ENCODE measurements at places on chromosomes 11 and 22.

GRCh38 chr11:64644647-64645275 is 53.7 kb downstream of the SLC22A12 start:
- H3K36me3 ChIP-seq, result no peaks in the 10 kb centered on the region
- H3K27ac ChIP-seq, result no peak overlapping the region
- H3K4me3 ChIP-seq, result no peak overlapping the region
- DNase-seq, result no peak

DNA sequence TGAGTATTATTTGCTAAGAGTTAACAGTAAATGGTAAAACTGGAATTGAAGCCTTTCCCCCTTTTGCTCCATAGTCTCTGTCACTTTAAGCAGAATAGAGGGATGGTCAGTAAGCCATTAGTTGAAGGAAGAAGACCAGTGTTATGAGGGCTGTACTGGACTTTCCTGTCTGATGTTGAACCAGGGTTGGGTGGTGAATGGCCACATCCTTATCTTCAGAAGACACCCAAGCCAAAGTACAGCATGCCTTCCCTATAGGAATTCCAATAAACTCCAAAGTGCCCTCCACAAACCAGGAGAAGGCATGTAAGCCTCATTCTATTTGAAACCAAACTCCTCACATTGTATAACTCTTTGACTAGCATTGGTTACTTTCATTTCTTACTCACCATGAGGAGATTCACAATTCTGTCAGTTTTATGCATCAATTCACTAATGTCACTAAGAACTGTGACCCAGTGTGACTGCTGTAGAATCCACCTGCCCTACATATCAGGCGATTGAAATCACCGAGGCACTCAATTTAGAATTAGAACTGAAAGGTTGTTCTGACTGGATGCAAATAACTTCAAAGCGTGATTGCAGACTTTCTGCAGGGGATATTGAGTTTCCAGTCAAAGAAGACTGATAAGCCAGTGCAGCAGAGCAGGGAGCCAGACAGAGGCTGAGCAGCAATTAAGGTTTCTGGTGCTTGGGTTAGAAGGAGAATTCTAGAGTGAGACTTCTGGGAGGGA is 107.1 kb upstream of the DDI1 start:
- H3K4me3 ChIP-seq, result no peak overlapping the region
- H3K27me3 ChIP-seq, result no peaks in the 10 kb centered on the region
- DNase-seq, result no peak
- no peak overlapping the region for H3K27ac ChIP-seq

DNA sequence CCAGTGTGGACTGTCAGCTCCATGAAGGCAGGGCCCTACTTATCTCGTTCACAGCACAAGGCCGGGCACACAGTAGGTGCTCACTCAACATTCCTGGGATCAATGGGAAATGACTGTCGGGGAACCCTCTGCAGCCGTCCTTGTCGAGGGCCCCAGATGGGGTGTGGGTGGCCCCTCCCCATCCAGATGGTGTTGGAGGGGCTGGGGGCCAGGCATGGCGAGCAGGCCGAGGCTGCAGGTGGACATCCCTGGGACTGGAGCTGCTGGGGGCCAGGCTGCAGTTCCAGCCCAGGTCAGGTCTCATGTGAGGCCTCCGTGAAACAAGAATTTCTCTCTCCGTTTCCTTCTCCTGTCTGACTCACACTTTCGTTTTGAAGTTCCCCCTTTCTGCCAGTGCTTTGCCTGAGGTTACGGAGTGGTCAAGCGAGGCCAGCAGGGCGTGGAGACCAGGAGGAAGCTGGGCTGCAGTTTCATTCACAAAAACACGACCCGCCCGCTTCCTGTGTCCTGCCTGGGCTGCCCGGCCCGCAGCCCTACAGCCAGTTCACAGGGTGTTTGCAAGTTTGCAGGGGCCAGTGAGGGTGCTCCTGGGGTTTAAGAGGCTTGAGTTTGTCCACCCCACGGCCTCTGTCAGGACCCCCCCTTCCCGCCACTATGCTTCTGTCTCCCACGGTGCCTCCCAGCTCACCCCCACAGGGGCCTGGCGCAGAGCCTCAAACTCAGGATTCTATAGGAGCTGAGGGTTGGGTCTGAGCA is 4.5 kb downstream of the MYEOV start:
- no peak overlapping the region for H3K4me3 ChIP-seq
- no peaks in the 10 kb centered on the region for H3K27me3 ChIP-seq
- H3K27ac ChIP-seq, result no peak overlapping the region
- no peaks in the 10 kb centered on the region for H3K36me3 ChIP-seq
- H3K4me1 ChIP-seq, result peaks cover 28% of the 10 kb centered on the region

DNA sequence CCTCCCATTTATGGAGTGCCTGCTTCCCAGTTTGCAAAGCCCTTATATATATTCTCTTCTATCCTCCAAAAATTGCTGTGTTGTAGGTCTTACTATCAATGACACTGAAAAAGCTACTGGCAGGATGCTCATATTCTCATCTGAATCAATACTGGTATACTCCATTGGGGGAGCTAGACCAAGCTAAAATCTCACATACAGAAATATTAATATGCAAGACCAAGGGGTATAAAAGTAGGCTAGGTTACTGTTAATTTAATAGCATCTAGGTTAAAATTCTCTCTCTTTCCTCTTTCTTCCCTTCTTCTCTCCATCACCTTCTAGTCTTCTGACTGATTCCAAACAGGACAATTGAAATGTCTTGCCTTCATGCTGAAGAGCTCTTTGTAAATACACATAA is 17.1 kb upstream of the BDNF start:
- H3K27me3 ChIP-seq, result no peaks in the 10 kb centered on the region
- no peak overlapping the region for H3K27ac ChIP-seq
- no peak overlapping the region for H3K4me3 ChIP-seq
- no peak for DNase-seq
- no peaks in the 10 kb centered on the region for H3K4me1 ChIP-seq

GRCh38 chr11:69299023-69299461 is 5.1 kb downstream of the MYEOV start:
- no peak overlapping the region for H3K27ac ChIP-seq
- peaks cover 28% of the 10 kb centered on the region for H3K4me1 ChIP-seq
- no peak overlapping the region for H3K4me3 ChIP-seq
- no peaks in the 10 kb centered on the region for H3K36me3 ChIP-seq

DNA sequence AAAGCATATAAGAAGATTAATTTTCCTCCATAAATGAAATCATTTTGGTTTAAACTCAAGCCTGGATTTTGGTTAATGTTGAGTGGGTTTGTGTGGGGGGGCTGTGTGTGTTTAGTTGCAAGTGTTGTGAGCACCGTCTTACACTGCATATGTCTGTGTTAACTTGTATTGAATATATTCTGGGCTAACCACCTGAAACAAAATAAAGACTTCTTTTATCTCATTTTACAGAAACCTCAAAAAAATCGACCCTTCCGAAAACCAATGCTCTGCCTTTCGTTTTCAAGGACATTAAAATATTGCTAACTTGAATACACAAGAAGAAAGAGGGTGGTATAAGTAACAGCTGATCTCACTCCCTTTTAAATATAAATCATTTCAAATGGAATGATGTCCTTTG is 192.2 kb upstream of the BLID start:
- H3K27ac ChIP-seq, result no peak overlapping the region
- no peak overlapping the region for H3K4me3 ChIP-seq
- no peaks in the 10 kb centered on the region for H3K36me3 ChIP-seq
- H3K4me1 ChIP-seq, result no peaks in the 10 kb centered on the region

- no peaks in the 10 kb centered on the region for H3K4me1 ChIP-seq
- no peak overlapping the region for H3K27ac ChIP-seq
- no peaks in the 10 kb centered on the region for H3K36me3 ChIP-seq
- no peaks in the 10 kb centered on the region for H3K27me3 ChIP-seq
- H3K4me3 ChIP-seq, result no peak overlapping the region
- no peak for DNase-seq
These were observed 132.7 kb upstream of the SESN3 start for GRCh38 chr11:95363708-95364107.

DNA sequence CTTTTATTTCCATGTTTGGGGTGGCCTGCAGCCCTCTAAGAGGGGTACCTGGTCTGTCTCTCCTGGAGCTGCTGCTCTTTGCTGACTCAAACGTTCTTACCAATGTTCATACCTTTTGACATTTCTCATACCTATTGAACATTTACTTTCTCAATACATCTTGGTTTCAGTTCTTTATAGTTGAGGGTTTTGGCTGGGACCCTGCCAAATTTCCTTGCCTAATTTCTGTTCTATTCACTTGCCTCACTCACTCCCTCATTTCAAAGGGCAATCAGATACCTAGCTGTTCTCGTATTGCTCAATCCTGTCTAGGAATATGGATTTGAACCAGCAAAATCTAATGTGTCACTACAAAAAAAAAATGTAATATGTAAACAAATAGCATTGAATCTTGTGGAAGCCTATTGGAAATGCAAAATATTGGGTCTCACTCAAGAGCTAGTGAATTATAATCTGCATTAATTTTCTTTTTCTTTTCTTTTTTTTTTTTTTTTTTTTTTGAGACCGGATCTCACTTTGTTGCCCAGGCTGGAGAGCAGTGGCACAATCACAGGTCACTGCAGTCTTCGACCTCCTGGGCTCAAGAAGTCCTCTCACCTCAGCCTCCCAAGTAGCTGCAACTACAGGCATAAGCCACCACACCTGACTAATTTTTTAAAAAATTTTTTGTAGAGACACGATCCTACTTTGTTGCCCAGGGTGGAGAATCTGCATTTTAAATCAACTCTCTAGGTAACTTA is 7.5 kb downstream of the OR6M1 start:
- DNase-seq, result no peak
- H3K4me1 ChIP-seq, result no peaks in the 10 kb centered on the region
- H3K4me3 ChIP-seq, result no peak overlapping the region
- H3K27me3 ChIP-seq, result no peaks in the 10 kb centered on the region

GRCh38 chr11:501001-501682 is 5.9 kb downstream of the RNH1 start:
- DNase-seq, result no peak
- no peak overlapping the region for H3K4me3 ChIP-seq
- no peak overlapping the region for H3K27ac ChIP-seq
- H3K4me1 ChIP-seq, result peaks cover 18% of the 10 kb centered on the region

DNA sequence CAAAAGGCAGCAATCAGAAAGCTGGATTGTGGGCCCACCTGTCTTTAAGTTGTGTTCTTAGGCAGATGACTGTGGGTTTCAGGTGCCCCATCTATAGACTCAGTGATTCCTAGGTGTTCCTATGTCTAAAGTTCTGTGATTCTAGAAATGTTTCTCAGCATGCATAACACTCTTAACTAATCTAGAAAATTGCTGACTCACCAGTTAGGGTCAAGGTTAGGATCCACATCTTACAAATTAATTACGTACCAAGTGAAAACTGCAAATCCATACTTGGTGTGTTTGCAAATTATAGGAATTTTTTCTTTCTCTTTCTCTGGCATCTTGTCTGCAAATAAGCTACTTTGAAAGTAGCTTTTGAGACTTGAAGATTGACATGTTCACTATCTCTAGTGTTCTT is 7.7 kb downstream of the CECR2 start:
- no peak for DNase-seq
- no peak overlapping the region for H3K27ac ChIP-seq
- no peaks in the 10 kb centered on the region for H3K4me1 ChIP-seq
- H3K27me3 ChIP-seq, result peaks cover 5% of the 10 kb centered on the region

DNA sequence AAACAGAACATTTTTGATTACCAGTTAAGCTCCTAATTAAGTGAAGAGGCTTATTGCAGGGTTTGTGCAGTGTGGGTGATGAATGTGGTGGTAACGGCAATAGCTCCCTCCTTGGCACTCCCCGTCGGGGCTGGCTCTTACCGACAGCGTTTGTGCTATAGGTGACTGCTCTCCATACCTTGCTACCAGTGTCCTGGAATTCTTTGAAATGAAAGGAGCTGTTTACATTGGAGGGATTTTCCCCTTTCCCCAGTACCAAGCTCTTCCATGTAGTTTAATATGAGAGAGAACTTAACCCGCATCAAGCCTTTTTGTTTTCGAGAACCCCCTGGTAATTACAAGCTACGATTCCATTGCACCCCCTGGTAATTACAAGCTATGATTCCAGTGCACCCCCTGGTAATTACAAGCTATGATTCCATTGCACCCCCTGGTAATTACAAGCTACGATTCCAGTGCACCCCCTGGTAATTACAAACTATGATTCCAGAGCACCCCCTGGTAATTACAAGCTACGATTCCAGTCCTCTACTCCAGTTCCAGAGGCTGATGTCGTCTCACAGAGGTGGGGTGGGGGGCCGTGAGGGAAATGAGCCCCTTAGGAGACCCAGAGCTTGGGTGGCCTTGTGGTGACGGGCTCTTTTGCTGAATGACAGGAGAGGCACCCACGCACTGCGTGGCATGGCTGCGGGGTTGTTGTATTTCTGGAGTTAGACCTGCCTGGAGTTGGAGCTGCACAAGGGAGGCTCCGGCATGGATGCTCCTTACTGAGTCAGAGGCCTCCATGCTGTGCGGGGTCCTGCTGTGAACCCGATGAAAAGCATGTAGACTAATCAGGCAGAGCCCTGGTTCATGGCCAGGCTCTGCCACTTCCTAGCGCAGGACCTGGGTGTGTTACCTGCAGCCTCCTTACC is 205.3 kb downstream of the TBC1D22A start:
- H3K4me1 ChIP-seq, result no peaks in the 10 kb centered on the region
- H3K27ac ChIP-seq, result no peak overlapping the region
- DNase-seq, result no peak
- no peaks in the 10 kb centered on the region for H3K27me3 ChIP-seq
- no peaks in the 10 kb centered on the region for H3K36me3 ChIP-seq

- no peaks in the 10 kb centered on the region for H3K4me1 ChIP-seq
- no peaks in the 10 kb centered on the region for H3K27me3 ChIP-seq
- DNase-seq, result no peak
- H3K4me3 ChIP-seq, result no peak overlapping the region
- no peaks in the 10 kb centered on the region for H3K36me3 ChIP-seq
- H3K27ac ChIP-seq, result no peak overlapping the region
These were observed 1350.5 kb downstream of the BRD1 start for GRCh38 chr22:48477031-48477721.

- H3K4me1 ChIP-seq, result peaks cover 5% of the 10 kb centered on the region
- H3K36me3 ChIP-seq, result no peaks in the 10 kb centered on the region
- no peaks in the 10 kb centered on the region for H3K27me3 ChIP-seq
- no peak overlapping the region for H3K4me3 ChIP-seq
- H3K27ac ChIP-seq, result peak overlapping the region; percentile 52
These were observed 37.0 kb upstream of the DNAJB7 start for GRCh38 chr22:40898850-40899357.

DNA sequence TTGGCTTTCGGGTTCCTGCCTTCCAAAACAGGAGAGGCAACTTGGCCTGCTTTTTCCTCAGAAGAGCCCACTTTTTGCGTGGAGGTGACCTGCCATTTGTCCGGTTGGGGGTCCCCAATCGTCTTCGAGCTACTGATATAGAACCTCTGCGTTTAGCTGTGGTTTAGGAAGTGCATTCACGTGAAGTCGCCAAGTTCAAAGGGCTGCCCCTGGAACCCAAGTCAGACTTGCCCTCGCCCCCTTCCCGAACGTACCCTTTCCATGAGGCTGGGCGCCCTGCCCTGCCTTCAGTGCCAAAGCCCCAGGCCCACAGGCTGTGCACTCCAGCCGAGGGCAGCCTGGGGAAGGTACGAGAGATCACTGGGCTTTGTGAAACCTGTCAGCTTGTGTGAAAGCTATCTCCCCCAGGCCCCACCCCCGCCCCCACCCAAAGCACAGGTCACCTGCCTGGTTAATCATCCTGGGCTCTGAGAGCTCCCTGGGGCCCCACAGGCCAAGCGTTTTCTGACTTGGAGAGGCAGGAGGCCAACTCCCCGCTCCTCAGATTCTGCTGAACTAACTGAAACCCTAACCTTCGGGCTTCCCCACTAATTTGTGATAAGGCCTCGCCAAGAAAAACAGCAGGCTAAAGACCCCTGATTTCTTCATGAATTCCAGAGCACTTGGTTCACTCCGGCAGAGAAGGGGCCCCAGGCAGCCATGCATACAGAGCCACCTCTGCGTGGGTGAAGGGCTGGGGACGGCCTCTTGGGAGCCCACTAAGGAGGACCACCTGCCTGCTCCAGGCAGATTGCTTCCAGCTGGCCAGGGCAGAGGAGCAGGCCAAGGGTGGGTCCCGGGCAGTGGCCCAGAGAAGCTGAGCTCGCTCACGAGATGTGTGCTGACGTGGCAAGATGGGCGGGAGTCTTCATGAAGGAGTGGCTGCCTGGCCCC is 25.8 kb upstream of the KCNQ1OT1 start:
- no peak overlapping the region for H3K4me3 ChIP-seq
- H3K27ac ChIP-seq, result no peak overlapping the region
- peaks cover 13% of the 10 kb centered on the region for H3K27me3 ChIP-seq

Data from DND-41 (cell line).